ENCODE measurements at places on chromosomes 1 and 21.

DNA sequence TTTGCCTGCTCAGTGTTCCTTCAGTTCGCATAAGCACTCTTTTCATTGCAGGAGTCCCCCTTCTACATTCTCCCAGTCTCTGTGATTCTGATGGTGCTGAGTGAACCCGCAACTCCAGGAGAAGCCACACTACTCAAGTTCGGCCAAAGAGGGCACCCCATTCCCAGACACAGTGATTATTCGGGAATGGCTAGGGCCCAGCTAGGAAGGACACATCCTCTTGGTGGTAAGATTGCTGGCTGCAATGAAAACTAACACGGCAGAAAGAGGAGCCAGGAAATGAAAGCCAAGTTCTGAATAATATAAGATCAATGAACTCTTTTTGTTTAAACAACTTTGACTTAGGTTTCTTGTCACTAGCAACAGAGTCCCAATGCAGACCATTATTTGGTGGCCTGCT is 14.9 kb downstream of the CREG1 start:
- no peak for DNase-seq

GRCh38 chr1:181396811-181397210 is 86.5 kb upstream of the CACNA1E start:
- DNase-seq = no peak

DNA sequence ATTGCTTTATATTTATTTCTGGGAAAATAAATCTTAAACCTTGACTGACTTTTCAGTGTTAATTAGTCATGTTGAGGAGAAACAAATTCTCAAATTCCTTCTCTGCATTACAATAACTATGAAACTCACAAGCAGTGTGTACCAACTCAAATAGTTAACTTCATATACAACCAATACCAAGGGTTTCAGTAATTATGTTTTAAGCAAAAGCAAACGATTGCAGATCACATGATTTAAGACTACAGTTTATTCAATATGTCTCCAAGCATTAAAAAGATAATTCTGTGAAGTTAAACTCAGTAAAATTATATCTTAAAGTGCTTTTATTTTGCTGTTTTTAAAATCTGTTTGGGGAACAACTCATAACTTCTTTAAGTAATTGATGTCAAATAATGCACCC is 28.6 kb downstream of the PCSK9 start:
- DNase-seq = no peak

GRCh38 chr1:9700340-9700739 is 48.8 kb downstream of the PIK3CD start:
- DNase-seq = no peak

- DNase-seq = no peak
Measured at GRCh38 chr1:115118611-115119010, 29.3 kb upstream of the TSPAN2 start.

- no peak for DNase-seq
Measured at GRCh38 chr21:42279341-42279871, 35.8 kb downstream of the TFF3 start.

DNA sequence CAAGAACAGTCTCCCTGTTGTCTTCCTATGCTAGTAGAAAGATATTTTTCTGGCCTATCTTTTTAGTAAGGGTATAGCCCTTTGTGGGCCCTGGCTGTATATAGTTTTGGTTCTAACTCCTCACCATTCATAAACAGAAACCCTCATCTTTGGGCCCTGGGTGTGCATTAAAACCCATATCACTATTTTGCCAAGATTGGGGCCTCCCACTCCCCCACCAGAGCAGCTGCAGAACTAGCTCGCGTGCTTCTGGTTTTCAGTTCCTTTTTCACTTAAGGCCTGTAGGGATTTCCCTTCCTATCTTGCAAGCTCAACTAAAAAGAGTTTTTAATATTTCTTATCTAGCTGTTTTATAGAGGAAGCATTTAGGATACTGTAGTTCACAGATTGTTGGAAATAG is 106.4 kb downstream of the RGL1 start:
- no peak for DNase-seq

DNA sequence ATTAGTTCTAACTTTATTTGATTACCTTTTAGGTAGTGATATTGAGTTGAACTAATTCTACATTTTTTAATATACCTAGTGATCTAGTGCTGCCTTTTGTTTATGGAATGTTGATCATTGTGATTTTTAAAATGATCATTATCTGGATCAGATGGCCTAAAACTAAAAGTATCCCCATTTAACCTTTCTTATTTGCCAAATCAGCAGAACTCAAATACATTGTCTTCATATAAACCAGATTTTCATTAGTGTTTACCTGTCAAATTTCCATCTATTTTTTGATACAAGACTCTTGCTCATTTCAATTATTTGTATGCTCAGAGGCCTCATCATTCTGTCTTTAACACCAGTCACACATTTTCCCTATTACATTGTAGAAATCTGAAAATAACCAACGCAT is 441.2 kb downstream of the PTPRC start:
- no peak for DNase-seq

Measured in CMK (cell line).